Stimulated activated effector memory CD8-positive, alpha-beta T cell treated with anti-CD3 and anti-CD28 coated beads, Interleukin-12 subunit alpha, Interleukin-12 subunit beta, amount 100 ng/mL, for 72 hours (primary cell): ENCODE measurements at places on chromosomes 5 and 9.

- no peak for DNase-seq
Measured at GRCh38 chr9:136254381-136255165, 9.0 kb upstream of the QSOX2 start.

- no peak for DNase-seq
Measured at GRCh38 chr5:33725806-33726205, 166.0 kb downstream of the ADAMTS12 start.

GRCh38 chr5:89337-90286 is 2.4 kb upstream of the PLEKHG4B start:
- DNase-seq, result no peak

DNA sequence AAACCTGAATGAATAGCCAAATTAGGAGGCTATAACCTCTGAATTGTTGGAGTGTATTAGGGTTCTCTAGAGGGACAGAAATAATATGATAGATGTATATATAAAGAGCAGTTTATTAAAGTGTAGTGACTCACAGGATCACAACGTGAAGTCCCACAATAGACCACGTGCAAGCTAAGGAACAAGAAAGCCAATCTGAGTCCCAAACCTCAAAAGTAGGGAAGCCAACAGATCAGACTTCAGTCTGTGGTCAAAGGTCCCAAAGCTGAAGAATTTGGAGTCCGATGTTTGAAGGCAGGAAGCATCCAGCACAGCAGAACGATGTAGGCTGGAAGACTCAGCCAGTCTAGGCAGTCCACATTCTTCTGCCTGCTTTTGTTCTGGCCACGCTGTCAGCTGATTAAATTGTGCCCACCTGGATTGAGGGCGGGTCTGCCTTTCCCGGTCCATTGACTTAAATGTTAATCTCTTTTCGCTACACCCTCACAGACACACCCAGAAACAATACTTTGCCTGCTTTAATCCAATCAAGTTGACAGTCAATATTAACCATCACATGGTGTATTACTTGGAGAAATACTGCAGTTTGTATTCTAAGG is 550.6 kb downstream of the CDH10 start:
- DNase-seq, result no peak

DNA sequence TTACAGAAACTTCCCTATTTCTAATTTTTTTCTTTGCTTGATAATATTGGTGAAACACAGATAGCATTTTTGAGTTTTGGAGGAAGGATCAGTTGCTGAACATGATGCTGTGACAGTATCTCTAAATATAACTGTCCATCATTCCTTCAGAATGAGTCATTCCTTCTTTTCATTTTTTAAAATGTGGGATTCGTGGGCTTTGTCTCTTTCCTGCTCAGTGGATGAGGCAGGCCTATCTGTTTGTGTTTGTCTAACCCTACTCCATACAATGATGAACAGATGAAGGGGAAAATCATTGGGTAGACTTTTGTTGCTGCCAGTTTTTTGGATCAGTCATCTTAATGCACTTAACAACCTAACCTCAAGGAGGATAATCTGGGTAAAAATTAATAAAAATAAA is 15.7 kb upstream of the OR13C8 start:
- no peak for DNase-seq

GRCh38 chr5:38364825-38365224 is 106.5 kb downstream of the EGFLAM start:
- DNase-seq, result no peak

DNA sequence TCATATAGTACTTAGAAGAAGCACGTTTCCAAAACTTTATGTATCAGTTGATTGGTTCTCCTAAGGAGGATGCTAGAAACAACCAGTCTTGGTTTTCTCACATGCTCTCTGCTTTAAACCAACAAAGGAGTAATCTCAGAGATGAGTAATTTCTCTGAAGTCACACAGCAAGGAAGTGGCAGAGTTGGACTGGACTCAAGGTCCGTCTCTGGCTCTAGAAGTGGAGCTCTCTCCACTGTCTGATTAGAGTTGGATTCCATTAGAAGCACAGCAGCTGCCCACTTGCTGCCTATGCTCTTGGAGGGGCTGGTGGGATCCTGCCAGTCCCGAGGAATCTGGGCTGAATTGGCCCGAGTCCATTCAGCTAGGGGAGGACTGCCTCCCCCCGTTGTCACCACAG is 21.0 kb downstream of the RALGPS1 start:
- no peak for DNase-seq

- no peak for DNase-seq
Measured at GRCh38 chr5:932628-933250, 40.1 kb downstream of the TRIP13 start.

GRCh38 chr9:81530310-81530810 is 159.0 kb downstream of the TLE1 start:
- no peak for DNase-seq
